ENCODE measurements at places on chromosomes 7 and 10. TPM values are rescaled to one million over a fixed set of nuclear protein-coding genes. Genes with fewer than 3 reads are reported as not detected.

The GPR26 gene
- total RNA-seq, result not detected

GRCh38 chr10:122404576-122404975, 30.1 kb downstream of the PLEKHA1 start:
- H3K27me3 ChIP-seq, result no peaks in the 10 kb centered on the region
- peaks cover 16% of the 10 kb centered on the region for H3K4me1 ChIP-seq
- H3K36me3 ChIP-seq, result peaks cover 54% of the 10 kb centered on the region

The SPDYE2 gene
- total RNA-seq, result 0.64 TPM

DNA sequence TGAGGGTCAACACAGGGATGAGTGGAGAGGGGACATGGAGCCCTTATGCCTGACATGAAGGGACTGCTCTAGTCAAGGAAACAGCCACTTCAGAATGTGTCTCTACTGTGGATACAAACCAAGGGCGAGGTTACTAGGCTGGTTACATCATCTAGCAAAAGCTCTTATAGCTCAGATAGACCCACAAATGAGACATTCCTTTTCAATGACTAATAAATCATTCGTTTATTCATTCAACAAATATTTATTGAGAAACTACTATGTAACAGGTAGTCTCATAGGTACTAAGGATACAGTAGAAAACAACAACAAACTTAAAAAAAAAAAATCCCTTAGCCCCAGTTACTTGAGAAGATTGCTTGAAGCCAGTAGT, 219.5 kb downstream of the KIAA1217 start:
- H3K4me3 ChIP-seq, result no peak overlapping the region
- no peaks in the 10 kb centered on the region for H3K27me3 ChIP-seq
- H3K36me3 ChIP-seq, result no peaks in the 10 kb centered on the region
- peaks cover 6% of the 10 kb centered on the region for H3K4me1 ChIP-seq
- H3K27ac ChIP-seq, result peak overlapping the region; percentile 28

DNA sequence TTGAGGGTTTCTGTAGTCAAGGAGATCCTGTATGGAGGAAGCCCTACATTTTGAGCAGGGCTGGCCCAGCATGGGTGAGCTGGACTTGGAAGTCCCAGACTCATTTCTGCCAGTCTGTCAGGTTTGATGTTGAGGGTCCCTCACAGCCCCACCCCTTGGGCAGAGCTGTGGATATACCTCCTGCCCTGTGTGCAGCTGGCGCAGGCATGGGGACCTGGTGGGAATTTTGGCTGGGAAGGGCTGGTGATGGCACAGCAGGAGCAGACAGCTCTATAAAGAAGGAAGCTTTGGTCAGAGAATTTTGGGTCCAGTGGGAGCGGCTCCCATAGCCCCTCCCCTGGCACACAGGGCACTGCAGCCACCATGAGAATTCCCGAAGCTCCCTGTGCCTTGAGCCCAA, 482.6 kb downstream of the RPS24 start:
- no peaks in the 10 kb centered on the region for H3K36me3 ChIP-seq
- peaks cover 15% of the 10 kb centered on the region for H3K4me1 ChIP-seq
- no peak for DNase-seq
- H3K27ac ChIP-seq, result no peak overlapping the region

GRCh38 chr10:11279314-11279713, 261.6 kb downstream of the CELF2 start:
- H3K27ac ChIP-seq, result no peak overlapping the region
- H3K4me1 ChIP-seq, result no peaks in the 10 kb centered on the region
- no peak overlapping the region for H3K4me3 ChIP-seq
- H3K27me3 ChIP-seq, result no peaks in the 10 kb centered on the region
- no peak for DNase-seq

The SLC16A9 gene
- total RNA-seq, result 0.81 TPM

- no peak overlapping the region for H3K27ac ChIP-seq
- no peaks in the 10 kb centered on the region for H3K36me3 ChIP-seq
- no peaks in the 10 kb centered on the region for H3K27me3 ChIP-seq
- DNase-seq, result no peak
- H3K4me1 ChIP-seq, result no peaks in the 10 kb centered on the region
- H3K4me3 ChIP-seq, result no peak overlapping the region
These were observed 450.6 kb downstream of the DNAJB9 start for GRCh38 chr7:109020251-109020650.

The FAM25A gene
- 593 TPM for total RNA-seq

GRCh38 chr10:33274096-33274785, 60.2 kb downstream of the NRP1 start:
- no peak for DNase-seq
- H3K27ac ChIP-seq, result peak overlapping the region; percentile 61
- no peaks in the 10 kb centered on the region for H3K27me3 ChIP-seq

- H3K4me3 ChIP-seq, result no peak overlapping the region
- H3K4me1 ChIP-seq, result peaks cover 6% of the 10 kb centered on the region
- no peak for DNase-seq
- H3K27me3 ChIP-seq, result no peaks in the 10 kb centered on the region
These were observed 147.6 kb downstream of the DIP2C start for GRCh38 chr10:541750-542371.

GRCh38 chr10:124470544-124471434, 9.2 kb downstream of the LHPP start:
- no peak for DNase-seq
- H3K27me3 ChIP-seq, result no peaks in the 10 kb centered on the region
- no peak overlapping the region for H3K27ac ChIP-seq

The ASIC3 gene
- total RNA-seq, result 5.5 TPM

- H3K4me3 ChIP-seq, result no peak overlapping the region
- H3K27ac ChIP-seq, result peak overlapping the region; percentile 12
- H3K27me3 ChIP-seq, result no peaks in the 10 kb centered on the region
- H3K36me3 ChIP-seq, result no peaks in the 10 kb centered on the region
- peaks cover 18% of the 10 kb centered on the region for H3K4me1 ChIP-seq
- DNase-seq, result no peak
These were observed 516.4 kb upstream of the ZMIZ1 start for GRCh38 chr10:78552261-78552811.

The CALHM3 gene
- not detected for total RNA-seq

The CRYGN gene
- total RNA-seq, result not detected

The LFNG gene
- 123 TPM for total RNA-seq

- no peak for DNase-seq
- no peaks in the 10 kb centered on the region for H3K36me3 ChIP-seq
- no peak overlapping the region for H3K4me3 ChIP-seq
- peaks cover 15% of the 10 kb centered on the region for H3K4me1 ChIP-seq
- no peak overlapping the region for H3K27ac ChIP-seq
These were observed 209.1 kb downstream of the CCSER2 start for GRCh38 chr10:84537447-84537931.

DNA sequence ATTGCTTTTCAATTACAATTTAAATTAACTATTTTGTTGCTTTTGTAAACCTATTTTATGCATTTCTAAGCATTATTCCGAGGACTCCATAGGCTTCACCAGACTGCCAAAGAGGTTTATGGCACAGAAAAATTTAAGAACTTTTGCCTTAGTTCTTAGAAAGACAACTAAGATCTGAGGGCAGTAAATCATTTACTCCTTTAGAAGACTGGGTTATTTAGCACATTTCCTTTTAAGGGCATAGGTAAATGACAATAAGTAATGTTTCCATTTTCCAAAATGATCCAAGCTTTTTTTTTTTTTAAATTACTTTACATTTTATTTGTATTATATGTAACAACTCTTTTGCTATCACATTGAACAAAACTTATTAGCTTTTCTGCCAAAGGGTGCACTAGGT, 15.0 kb upstream of the STEAP4 start:
- no peaks in the 10 kb centered on the region for H3K36me3 ChIP-seq
- no peak overlapping the region for H3K4me3 ChIP-seq
- no peak overlapping the region for H3K27ac ChIP-seq
- peaks cover 20% of the 10 kb centered on the region for H3K4me1 ChIP-seq
- DNase-seq, result no peak

DNA sequence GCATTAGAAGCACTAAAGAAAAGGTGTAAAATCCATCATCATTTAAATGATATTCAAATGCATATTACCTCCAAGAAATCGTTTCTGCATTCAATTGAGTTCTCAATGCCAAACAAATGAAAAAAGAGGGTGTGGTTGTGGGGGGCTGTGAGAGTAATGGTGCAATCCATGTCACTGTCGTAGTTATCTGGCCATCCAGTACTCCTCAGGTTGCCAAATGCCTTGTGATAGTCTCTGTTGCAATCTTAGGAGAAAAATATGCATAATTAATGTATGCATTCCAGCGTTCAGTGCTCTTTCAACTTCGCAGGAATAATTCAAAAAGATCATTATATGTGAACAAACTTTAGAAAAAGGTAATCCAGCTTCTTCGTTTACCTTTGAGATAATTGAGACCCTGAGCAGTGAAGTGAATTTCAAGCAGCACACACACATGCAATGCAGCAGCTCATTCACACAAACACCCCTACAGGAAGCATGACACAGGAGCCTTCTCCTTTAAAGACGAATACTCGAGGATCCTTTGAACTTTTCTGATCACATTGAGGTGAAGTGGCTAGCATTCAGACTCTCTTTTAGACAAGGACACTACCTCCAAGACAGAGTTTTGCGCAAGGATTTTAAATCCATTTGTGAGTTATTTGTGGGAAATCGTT, 73.4 kb downstream of the OR13A1 start:
- no peak overlapping the region for H3K27ac ChIP-seq
- no peaks in the 10 kb centered on the region for H3K36me3 ChIP-seq
- H3K4me1 ChIP-seq, result no peaks in the 10 kb centered on the region

The SEMA3E gene
- total RNA-seq, result 2.0 TPM

The INHBA gene
- 3.7 TPM for total RNA-seq

DNA sequence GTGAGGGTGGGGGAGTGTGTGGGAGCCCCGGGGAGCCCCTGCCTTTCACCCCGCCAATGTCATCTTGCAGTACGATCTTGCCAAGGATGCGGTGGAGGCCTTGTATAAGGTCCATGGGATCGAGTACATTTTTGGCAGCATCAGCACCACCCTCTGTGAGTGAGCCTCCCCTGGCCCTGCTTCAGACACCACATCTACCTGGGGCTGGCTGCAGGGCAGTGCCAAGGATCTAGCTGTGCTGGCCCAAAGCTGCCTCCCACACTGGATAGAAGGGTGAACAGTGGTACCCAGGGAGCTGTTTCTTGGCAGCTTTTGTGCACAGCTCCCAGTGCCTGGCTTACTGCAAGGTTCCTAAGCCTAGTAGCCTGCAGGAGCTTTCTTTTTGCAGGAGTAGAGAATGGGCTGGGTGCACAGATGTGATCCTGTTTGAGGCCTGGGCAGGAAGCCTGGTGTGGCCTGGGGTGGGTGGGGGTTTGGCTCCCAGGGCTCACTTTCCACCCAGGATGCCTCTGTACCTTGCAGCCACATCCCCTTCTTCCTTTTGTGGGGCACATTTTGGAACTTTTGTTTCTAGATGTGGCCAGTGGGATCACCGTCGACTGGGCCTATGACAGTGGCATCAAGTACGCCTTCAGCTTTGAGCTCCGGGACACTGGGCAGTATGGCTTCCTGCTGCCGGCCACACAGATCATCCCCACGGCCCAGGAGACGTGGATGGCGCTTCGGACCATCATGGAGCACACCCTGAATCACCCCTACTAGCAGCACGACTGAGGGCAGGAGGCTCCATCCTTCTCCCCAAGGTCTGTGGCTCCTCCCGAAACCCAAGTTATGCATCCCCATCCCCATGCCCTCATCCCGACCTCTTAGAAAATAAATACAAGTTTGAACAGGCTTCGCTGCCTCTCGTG, 12.2 kb upstream of the CPA1 start:
- H3K27me3 ChIP-seq, result no peaks in the 10 kb centered on the region
- no peaks in the 10 kb centered on the region for H3K36me3 ChIP-seq
- no peak overlapping the region for H3K4me3 ChIP-seq
- H3K27ac ChIP-seq, result no peak overlapping the region

GRCh38 chr10:35795131-35795824, 153.2 kb upstream of the FZD8 start:
- no peak for DNase-seq
- no peak overlapping the region for H3K27ac ChIP-seq
- no peaks in the 10 kb centered on the region for H3K4me1 ChIP-seq
- H3K27me3 ChIP-seq, result no peaks in the 10 kb centered on the region
- no peaks in the 10 kb centered on the region for H3K36me3 ChIP-seq

DNA sequence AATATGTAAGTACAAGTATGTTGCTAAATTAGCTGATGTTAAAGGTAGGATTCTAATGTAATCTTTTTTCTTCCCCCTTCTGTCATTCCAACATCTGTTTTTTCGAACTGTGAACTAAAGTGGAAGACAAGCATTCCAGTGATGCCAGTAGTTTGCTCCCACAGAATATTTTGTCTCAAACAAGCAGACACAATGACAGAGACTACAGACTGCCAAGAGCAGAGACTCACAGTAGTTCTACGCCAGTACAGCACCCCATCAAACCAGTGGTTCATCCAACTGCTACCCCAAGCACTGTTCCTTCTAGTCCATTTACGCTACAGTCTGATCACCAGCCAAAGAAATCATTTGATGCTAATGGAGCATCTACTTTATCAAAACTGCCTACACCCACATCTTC, 62.7 kb downstream of the WAC start:
- H3K36me3 ChIP-seq, result peaks cover 17% of the 10 kb centered on the region
- H3K4me3 ChIP-seq, result no peak overlapping the region
- H3K27ac ChIP-seq, result no peak overlapping the region
- H3K4me1 ChIP-seq, result peaks cover 15% of the 10 kb centered on the region
- DNase-seq, result no peak
- no peaks in the 10 kb centered on the region for H3K27me3 ChIP-seq

- DNase-seq, result no peak
- peaks cover 4% of the 10 kb centered on the region for H3K4me1 ChIP-seq
- H3K36me3 ChIP-seq, result no peaks in the 10 kb centered on the region
- peaks cover 31% of the 10 kb centered on the region for H3K27me3 ChIP-seq
- no peak overlapping the region for H3K4me3 ChIP-seq
These were observed 19.4 kb upstream of the MINDY3 start for GRCh38 chr10:15879663-15880062.

- H3K4me3 ChIP-seq, result no peak overlapping the region
- H3K27ac ChIP-seq, result no peak overlapping the region
- no peaks in the 10 kb centered on the region for H3K27me3 ChIP-seq
- peaks cover 4% of the 10 kb centered on the region for H3K4me1 ChIP-seq
- no peaks in the 10 kb centered on the region for H3K36me3 ChIP-seq
These were observed 55.8 kb upstream of the FGFR2 start for GRCh38 chr10:121654021-121654545.

DNA sequence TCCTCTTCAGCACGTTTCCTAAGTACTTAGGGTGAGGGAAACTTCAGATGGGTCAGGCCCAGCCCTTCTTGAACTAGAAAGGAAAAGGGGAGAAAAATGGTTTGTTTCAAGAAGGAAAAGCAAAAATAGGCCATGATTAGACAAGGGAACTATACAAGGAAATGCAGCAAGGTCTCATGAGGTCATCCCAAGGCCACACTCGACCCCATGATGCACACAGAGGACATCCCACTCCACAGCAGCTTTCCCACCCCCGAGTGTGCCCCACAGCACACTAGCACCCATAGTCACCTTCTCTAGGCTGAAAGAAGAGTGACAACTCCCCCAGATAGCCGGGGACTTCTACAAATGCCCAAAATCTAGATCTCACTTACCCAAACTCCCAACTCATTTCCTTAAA, 173.4 kb downstream of the FAM107B start:
- H3K4me1 ChIP-seq, result peaks cover 36% of the 10 kb centered on the region
- no peaks in the 10 kb centered on the region for H3K27me3 ChIP-seq
- peaks cover 2% of the 10 kb centered on the region for H3K36me3 ChIP-seq
- DNase-seq, result no peak
- no peak overlapping the region for H3K4me3 ChIP-seq

The PNLIPRP1 gene
- not detected for total RNA-seq

Measured in suprapubic skin (tissue), 4 donors.